ENCODE measurements at places on chromosomes 13 and 19.

DNA sequence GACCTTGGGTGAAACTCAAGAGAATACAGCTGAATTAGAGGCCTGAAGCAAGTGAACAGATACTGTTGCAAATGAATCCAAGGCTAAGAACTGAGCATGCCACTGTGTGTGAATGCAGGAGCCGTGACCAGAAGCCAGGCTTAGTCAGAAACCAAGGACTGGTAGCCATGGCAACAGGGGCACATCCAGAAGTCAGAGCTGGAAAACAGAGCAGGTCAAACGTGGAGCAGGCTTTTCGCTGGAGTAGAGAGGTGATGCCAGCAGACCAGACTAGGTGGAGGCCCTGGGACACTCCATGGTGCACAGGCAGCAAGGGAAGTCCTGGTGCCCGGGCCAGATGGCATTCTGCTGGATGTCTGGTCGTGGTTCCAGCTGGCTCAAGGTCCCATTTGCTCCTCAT lies 564.1 kb downstream of the PCDH9 start:
- DNase-seq: no peak

GRCh38 chr13:26599860-26600259 lies 42.4 kb downstream of the WASF3 start:
- DNase-seq: no peak

DNA sequence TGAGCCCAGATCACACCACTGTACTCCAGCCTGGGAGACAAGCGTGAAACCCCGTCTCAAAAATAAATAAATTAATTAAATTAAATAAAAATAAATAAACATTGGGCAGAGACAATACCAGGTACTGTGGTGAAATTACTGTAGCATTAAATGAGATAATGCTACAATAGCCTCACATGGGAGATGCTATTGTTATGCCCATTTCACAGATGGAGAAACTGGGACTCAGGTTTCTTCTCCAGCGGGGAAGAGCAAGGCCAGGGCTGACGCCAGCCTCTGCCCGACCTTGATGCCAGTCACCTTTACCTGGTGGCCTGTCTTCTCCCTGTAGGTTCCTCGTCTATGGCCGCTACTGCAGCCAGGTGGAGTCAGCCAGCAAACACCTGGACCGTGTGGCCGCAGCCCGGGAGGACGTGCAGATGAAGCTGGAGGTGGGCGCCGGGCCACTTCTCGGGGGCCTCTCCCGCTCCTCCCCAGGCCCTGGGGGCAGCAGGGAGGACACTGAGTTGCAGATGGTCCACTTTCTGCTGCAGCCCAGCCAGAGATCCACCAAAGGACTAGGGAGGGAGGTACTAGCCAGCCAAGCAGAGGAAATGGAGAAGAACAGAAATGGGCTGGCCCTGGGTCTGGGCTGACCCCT lies 53.9 kb downstream of the VAV1 start:
- DNase-seq: no peak

GRCh38 chr19:15296353-15296752 lies 36.0 kb downstream of the BRD4 start:
- DNase-seq: no peak

- DNase-seq: no peak
Observed at GRCh38 chr13:30734439-30734838, 904 bp upstream of the ALOX5AP start.

DNA sequence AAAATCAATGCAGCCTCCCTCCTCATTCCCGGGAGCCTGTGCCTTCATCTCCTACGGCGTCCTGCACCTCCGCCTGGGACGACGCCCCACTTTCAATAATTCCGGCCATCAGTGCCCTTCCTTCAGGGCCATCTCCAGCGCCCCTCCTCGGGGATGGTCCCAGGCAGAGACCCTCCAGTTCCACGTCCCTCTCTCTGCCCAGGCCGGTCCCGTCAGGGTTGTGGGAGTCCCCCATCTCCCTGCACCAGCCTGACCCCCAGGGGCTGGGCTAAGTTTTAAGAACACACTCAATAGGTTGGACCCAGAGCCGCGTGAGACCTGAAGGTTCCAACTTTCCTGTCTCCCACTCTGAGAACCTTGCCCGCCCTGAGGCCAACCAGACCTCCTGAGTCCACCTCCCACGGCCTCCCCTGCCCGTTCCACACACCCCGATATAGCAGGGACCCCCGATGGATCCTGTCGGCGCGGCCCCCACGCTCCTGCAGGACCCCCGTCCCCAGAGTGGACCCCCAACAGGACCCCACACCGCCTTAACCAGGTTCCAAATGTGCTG lies 646 bp downstream of the TMEM161A start:
- DNase-seq: no peak
